ENCODE measurements at places on chromosomes 6 and 20.

DNA sequence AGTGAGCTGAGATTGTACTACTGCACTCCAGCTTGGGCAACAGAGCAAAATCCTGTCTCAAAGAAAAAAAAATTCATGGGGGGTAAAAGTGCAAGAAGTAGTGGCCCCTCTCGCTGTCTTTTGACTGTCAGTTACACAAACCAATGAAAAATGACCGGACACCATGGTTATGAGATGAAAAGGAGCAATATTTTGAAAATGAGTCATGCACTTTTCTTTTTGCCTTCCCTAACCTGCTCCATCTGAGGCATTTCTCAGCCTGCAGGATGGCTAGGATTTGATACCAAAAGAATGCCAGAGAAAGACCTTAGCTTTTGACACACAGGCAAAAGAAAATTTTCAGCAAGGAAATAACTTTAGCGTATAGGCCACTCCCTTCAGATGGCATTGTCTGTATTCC lies 181.7 kb upstream of the ARID1B start:
- no peak for DNase-seq

DNA sequence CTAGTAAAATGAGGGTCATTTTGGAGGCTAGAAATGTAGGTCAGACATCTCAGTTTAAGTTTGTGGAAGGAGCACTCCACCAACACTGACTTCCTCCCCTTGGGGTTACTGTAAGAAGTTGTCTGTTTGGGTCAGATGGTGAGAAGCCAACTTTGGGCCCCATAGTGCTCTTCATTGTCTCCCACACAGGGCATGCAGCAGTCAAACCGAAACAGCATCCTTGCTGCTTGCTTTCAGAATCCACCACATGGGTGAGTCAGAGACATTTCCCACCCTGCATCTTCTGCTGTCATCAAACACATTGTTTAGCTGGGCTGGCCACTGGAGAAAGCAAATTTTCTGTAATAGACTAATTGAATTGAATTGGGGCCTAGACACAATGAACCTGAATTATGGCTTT lies 16.8 kb downstream of the IL17F start:
- DNase-seq, result no peak

DNA sequence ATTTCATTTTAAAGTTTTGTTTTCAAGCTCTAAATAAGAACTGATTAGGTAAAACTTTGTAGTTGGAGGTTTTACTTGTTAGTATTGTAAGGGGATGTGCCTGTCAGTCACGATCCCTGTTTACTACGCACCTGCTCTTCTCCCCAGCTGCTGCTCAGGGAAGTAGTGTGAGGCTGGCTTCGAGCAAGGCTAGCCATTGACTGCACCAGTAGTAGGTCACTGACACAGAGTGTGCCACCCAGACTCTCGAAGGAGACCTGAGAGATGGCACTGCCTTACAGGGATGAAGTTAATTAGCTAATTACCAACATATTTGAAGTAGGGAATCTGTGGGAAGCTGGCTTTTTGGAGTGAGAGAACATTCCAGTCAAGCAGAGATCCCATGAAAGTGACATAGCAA lies 89.2 kb downstream of the DNAH8 start:
- DNase-seq, result no peak

GRCh38 chr6:24606200-24606930 lies 39.6 kb downstream of the KIAA0319 start:
- no peak for DNase-seq

DNA sequence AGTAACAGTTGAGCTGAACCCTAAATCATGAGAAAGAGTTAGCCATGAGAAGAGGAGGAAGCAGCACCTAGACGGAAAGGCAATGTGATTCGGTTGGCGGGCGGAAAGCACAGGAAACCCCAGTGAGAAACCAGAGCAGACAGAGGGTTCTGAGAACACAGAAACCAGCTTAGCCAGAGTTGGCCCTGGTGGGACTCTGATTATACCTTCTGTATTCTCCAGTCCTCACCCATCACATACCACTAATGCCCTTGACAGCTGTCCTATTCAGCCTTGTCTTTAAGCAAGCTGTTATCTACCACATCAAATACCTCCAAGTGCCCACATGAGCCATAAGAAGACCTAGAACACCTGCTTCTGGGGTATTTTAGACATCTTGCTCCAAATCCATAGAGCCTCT lies 58.9 kb upstream of the LRRC1 start:
- no peak for DNase-seq

- DNase-seq, result no peak
Measured at GRCh38 chr6:25935953-25936352, 5.5 kb upstream of the SLC17A2 start.

DNA sequence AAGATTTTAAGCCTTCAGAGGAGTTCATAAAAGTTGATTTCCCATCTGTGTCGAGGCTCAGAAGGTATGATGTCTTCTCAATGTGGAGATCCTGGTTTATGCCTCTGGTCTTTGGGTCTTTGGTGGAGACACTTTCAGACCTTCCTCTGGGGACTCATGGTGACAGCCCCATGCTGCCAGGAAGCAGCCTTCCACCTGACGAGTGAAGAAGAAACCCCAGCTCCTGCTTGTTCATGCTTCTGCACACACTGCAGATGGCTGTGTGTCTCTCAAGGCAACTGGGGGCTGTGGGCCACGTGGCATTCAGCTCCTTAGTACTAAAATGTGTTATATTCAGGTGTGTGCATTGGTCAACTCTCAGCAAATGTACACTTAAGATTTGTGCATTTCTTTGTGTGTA lies 4.9 kb upstream of the SCP2D1 start:
- DNase-seq, result no peak

DNA sequence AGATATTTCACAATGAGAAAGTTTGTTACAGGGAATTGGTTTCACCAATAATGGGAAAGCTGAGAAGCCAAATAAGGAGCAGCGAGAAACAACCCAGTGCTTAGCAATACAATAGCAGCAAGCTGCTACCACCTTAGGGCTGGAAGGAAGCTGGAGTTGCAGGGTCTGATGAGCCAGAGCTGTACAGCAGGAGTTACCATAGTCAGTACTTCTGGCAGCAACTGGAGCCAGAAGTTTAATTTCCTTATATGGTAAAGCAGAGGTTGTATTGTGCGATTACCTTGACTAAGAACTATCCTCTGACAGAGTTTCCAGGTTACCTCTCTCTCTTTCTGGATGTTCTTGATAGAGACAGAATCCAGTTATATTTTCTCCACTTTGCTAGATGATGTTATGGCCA lies 137.1 kb upstream of the OLIG3 start:
- no peak for DNase-seq

DNA sequence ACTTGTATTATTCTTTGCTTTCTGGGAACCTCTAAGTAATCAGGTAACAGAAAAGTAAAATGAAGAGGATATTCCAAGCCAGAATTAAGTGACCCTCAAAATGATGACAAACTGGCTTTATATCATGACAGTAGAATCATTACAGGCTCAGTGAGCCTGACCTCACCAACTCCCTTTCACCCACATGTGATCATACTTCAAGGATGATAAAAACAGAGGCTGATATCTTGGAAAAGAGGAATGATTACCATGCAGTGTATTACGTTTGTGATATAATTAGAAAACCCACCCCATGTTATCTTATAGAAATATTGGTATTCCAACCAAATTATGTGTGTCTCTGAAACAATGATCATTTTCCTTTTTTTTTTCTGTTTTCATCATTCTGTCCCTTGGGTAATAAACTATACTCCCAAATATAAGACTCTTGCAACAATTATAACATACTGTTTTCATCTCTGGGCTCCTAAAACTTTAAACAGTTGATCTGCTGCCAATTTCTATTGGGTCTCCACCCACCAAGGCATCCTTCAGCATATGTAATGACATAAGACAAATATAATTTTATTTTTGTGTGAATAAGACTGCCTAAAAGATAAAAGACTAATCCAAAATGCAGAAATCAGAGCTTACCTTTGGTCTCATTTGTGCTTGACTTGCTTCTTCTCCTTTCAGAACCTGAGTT lies 115.7 kb downstream of the DST start:
- DNase-seq, result no peak

DNA sequence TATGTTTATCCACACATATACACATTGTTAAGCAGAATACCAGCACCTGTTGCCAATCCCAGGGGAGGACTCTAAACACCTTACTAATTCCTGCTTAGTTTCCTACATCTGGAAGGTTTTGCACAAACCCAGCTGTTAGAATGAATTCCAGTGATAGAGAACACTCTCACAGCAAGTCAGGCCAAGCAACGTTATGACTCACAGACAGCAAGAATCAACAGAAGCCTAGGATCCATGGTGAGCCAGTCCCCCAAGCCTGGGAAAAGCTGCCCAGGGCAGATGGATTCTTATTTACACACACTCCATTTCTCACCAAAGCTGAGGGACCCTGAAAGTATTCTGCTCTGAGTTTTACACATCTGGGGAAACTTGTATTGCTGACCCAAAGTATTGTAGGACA lies 291.7 kb downstream of the SLC35F1 start:
- no peak for DNase-seq

- no peak for DNase-seq
Measured at GRCh38 chr6:167690931-167691330, 135.8 kb upstream of the AFDN start.

DNA sequence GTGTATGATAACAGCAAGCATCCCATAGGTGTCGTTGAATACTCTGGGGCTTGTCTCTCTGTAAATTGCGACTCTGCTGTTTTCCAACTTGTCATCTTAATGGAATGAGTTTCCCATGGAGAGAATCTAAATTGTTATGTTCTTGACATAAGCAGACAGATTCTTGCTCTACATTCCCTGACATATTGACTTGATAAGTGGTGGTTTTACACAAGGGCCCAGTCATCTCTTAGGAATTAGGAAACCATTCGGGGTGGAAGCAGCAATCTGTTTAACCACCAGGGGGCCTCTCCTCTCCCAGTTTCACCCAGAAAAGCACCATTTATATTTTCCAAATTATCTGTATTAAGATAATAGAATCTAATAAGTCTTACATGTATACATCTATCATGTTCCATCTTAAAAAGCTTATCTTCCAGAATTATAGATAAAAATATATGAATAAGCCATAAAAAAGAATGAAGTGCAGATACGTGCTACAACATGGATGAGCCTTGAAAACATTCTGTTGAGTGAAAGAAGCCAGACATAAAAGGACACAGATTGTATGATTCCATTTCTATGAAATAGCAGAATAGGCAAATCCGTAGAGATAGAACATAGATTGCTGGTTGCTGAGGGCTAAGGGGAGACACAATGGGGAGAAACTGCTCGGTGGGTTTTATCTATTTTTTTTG lies 23.1 kb upstream of the MROH8 start:
- DNase-seq, result no peak

DNA sequence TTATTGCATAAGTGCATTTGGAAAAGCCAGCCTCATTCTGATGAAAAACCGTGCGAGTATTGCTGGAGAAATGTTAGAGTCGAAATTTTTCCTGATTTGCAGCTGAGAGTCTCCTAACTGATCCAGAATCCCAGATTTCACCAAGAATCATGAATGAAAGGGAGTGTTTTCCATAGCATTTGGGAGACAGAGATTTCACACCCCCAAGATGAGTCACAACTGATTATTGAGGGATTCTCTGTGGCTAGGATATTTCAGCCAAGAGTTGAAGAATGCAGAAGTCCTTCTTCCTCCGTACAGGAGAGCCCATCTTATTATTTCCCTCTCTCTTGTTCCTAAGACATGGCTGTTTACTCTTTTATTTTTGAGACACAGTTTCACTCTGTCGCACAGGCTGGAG lies 82.2 kb upstream of the SALL4 start:
- no peak for DNase-seq

GRCh38 chr6:44699082-44699481 lies 311.6 kb downstream of the CDC5L start:
- DNase-seq, result no peak

- DNase-seq, result no peak
Measured at GRCh38 chr6:106739387-106739786, 110.0 kb downstream of the QRSL1 start.

GRCh38 chr6:5401845-5402738 lies 140.8 kb downstream of the FARS2 start:
- no peak for DNase-seq

DNA sequence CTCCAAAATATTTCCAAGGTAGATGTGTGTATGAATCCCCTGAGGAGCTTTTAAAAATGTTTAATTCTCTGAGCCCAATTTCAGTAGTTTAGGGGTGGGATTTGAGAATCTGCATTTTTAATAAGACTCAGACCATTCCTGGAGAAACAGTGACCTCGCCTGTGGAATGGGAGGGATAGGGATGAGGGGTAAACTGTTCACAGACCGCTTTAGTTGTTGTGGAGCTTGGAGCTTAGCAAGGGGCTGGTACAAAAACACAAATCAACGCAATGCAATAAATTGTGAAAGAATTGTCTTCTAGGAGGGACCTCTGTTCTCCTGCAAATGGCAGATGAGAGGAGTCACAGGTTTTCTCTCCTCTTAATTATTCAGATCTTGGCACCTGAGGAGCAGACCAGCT lies 239.3 kb upstream of the SULF2 start:
- no peak for DNase-seq

- no peak for DNase-seq
Measured at GRCh38 chr6:73036689-73037088, 188.6 kb downstream of the KHDC1L start.

- no peak for DNase-seq
Measured at GRCh38 chr20:36872852-36873251, 3.1 kb upstream of the TLDC2 start.

Measured in stimulated activated CD8-positive, alpha-beta memory T cell treated with anti-CD3 and anti-CD28 coated beads, Interleukin-7, amount 100 ng/mL, for 1 hour (primary cell).